Inflammatory macrophage treated with lipopolysaccharide for 1 hour (primary cell): ENCODE measurements at places on chromosomes 16 and 17.

DNA sequence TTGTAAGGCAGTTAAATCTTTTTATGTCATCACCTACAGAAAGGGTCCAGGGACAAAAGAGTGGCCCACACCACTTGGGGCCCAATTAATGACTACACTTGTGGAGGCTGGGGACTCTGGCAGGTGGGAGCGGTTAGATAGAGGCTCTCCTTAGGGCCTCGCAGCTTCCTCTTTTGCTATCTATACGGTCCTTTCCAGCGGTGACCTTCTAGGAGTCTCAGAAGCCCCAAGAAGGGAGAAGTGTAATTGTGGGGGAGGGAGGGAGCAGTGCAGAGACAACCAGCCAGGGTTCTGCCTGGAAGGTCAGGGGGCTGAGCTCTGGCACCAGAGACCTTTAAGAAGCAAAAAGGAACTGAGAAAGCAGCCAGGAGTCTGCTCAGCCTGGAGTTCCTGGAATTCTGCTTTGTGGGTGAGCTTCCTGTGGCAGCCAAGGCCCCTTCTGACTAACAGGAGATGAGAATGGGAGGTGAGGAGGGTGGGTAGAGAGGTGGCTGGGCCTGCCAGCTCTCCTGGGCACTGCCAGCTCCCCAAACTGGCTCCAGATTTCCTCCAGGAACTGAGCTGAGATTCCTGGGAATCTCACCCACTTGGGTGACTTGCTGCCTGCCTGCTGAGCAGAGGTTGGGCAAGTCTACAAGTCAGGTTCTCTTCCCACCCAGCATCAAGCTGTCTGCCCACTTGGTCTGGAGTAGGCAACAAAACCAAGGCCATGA, 16.3 kb upstream of the MAP3K14 start:
- peak; percentile 84 for DNase-seq

- peak; percentile 26 for DNase-seq
These were observed 582.9 kb upstream of the RBFOX1 start for GRCh38 chr16:6749698-6750097.

DNA sequence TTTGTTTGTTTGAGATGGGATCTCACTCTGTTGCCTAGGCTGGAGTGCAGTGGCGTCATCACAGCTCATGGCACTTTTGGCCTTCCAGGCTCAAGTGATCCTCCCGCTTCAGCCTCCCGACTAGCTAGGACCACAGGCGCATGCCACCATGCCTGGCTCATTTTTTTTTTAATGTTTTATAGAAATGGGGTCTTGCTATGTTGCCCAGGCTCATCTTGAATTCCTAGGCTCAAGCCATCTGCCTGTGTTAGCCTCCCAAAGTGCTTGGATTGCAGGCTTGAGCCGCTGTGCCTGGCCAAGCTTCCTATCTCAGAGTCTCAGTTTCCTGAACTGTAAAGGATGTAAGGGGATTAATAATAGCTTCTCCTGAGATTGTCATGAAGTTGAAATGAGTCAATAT, 8.0 kb downstream of the SBK1 start:
- no peak for DNase-seq

DNA sequence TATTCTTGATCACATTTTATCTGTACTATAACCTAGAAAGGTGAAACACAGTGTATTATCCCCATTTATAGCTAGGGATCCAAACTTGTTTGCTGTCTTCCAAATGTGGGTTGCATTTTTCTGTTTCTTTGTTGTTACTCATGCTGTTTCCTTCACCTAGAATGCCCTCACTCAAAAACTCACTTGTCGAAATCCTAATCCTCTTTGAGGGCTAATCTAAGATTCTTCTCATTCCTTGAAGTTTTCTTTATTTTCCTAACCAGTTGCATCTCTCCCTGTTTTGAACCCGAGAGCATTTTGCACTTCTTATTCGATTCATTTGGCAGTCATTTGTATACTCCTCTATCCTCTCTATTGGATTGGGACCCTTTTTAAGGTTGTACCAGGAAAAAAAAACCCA, 9.6 kb downstream of the CALCOCO2 start:
- no peak for DNase-seq

- no peak for DNase-seq
These were observed 5.8 kb upstream of the ALDH3A1 start for GRCh38 chr17:19753661-19754463.

- no peak for DNase-seq
These were observed 20.0 kb upstream of the ITGA2B start for GRCh38 chr17:44409309-44410028.

DNA sequence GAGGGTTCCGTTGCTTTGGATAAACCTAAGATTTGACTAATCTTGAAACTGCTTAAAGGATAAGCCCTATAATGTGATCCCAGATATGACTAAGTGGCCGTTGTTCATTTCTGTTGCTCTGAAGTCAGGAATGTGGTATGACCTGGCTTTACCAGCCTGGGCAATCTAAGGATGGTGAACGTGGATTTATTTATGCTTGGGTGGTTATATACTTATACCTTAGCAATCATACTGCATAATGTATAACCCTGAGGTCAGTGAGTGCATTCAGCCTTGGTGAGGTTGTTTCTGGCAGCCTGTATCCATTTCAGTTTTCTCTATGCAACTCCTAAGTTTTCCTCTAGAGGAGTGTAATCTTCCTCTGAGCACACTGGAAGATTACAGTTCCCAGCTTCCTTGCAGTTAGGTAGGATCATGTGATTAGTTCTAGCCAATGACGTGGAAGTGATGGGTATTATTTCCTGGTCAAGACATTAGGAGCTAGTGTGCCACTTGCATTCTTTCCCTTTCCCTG, 41.9 kb downstream of the FTO start:
- no peak for DNase-seq

DNA sequence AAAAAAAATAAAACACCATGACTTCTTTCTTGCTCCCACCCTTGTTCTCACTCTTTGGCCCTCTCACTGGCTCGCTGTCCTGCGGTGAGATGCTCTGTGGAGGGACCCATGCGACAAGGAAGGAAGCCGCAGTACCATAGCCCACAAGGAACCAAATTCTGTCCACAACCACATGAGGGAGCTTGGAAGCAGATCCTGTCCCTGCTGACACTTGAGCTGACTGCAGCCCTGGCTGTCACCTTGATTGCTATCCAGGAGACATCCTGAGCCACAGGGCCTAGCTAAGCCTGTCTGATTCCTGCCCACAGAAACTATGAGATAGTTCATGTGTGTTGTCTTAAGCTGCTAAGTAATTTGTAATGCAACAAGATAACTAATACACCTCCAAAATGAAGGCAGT, 4.8 kb upstream of the MT2A start:
- peak; percentile 65 for DNase-seq

DNA sequence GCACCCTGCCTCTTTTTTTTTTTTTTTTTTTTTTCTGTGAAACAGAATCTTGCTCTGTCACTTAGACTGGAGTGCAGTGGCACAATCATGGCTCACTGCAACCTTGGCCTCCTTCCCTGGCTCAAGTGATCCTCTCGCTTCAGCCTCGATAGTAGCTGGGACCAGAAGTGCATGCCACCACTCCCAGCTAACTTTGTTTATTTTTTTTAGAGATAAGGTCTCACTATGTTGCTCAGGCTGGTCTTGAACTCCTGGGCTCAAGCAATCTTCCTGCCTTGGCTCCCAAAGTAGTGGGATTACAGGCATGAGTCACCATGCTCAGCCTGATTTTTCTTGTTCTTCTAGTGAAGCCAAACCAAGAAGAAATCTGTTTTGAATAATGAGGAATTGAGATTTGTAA, 25.0 kb downstream of the CDK12 start:
- no peak for DNase-seq

DNA sequence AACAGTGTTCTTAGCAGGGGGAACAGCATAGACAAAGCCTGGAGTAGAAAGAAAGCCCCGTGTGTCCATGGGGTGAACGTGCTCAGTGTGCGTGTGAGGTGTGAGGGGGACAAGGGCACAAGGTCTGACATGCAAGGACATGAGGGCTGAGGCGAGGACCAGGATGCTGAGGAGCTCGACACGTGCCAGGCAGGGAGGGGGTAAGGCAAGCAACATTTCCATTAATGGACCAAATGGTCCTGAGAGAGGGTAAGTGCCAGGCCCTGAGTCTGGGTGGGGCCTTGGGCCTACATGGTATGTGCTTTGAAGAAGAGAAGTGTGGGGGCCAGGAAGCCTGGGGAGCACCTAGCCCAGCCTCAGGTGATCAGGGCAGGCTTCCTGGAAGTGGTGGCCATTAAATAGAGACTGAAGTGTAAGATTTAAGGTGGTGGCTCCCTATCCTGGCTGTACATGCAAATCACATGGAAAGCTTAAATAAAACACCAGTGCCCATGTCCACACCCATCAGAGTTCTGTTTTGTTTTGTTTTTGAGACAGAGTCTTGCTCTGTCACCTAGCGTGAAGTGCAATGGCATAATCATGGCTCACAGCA, 29.3 kb downstream of the ADCY7 start:
- no peak for DNase-seq

GRCh38 chr16:24282141-24282540, 26.0 kb downstream of the CACNG3 start:
- peak; percentile 55 for DNase-seq

DNA sequence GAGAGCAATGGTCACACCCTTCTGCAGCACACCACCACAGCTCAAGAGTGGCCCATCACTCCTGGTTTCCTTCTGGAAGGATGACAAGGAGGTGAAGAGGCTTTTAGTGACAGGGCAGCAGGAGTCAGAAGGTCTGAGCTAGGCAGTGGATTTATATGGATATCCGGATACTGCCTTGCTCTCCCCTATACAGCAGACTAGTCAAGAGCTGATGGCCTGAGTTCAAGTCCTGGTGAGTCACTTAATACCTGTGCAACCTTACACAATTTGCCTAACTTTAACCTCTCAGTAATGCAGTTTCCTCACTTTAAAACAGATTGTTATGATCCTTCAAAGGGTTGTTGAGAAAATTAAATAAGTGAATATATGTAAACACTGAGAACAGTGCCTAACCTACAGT, 22.9 kb downstream of the MYO18A start:
- no peak for DNase-seq

GRCh38 chr17:75518201-75518600, 1.9 kb downstream of the TSEN54 start:
- DNase-seq: no peak

DNA sequence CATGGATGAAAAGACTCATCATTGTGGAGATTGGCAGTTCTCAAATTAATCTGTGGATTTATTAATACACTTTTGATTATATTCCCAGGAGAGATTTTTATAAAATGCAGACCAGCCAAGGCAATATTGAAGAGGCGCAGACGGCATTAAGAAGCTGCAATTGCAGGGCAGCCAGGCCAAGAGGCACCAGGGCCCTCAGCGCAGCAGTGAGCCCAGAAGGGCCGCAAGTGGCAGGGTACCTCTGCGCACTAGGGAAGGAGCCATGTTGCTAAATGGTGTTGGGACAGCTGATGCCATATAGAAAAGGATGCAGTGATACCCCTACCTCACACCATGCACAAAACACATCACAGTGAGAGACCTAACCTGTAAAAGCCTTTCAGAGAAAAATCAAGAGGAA, 36.6 kb upstream of the CHMP6 start:
- no peak for DNase-seq

DNA sequence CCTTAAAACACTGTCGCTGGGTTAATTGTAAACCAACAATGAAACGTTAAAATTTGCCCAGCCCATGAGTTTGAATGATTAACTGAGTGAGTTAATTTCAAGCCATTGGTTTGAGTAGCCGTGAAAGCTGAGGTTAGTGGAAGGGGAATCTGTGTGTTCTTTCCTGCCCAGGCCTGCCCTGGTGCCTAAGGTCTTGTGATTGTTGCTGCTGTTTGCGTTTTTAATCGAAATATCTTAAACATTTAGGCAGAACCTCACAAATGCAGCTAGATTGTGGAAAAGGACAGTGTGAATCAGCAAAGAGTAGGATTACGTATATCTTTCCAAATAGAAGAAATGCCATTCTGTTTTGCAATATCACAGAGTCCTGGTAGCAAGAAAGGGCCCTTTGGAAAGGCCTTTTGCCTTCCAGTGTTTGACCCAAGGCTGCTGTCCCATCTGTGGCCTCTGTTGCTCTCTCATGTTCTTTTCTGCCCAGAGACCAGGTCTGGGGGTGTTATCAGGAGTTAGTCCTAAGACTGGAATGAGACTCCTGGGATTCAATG, 113.8 kb downstream of the MSI2 start:
- peak; percentile 83 for DNase-seq

- DNase-seq: no peak
These were observed 3.2 kb downstream of the THRA start for GRCh38 chr17:40065769-40066510.

GRCh38 chr16:35196313-35196712, 1736.9 kb downstream of the TP53TG3F start:
- DNase-seq: no peak
